ENCODE measurements at places on chromosomes 1 and 21.
A peak's percentile ranks its signal among the peaks of the same experiment; 100 is the strongest.

DNA sequence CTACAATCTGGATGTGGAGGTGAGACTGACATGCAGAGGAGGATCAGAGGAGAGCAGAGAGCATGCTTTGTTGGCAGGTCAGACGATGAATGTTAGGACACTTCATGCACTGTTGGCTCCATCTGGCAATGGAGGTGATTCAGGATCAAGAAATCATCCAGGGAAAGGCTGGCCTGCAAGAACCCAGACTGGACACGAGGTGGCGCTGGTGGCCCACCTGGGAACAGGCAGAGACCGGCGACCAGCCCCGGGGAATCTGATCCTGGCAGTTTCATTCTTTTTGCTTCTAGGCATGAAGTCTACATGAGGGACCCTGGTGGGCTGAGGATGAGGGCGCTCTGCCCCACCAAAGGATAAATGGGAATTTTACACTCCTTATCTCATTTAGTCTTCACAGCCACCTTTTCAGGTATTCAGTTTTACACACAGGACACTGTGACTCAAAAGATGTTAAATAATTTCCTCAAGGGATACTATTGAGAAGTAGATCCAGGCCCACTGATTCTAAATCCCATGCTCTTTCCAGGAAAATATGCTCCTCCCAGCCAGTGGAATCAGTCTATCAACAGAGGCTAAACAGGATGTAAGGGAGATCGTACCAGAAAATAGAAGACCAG, 26.2 kb upstream of the SCMH1 start:
- DNase-seq = peak; percentile 66

GRCh38 chr1:201696217-201696761, 132.7 kb upstream of the IPO9 start:
- DNase-seq = peak; percentile 80

- DNase-seq = no peak
Observed at GRCh38 chr1:243471754-243472745, 216.2 kb downstream of the SDCCAG8 start.

DNA sequence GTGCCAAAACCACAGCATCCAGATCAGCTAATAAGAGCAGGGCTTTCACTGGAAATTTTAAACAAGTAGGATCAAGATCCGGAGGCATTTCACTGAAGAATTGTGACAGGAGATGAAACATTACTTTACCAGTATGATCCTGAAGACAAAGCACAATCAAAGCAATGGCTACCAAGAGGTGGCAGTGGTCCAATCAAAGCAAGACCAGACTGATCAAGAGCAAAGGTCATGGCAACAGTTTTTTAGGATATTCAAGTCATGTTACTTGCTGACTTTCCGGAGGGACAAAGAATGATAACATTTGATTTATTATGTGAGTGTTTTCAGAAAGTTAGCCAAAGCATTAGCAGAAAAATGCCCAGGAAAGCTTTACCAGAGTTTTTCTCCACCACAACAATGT, 8.2 kb downstream of the ZSWIM5 start:
- DNase-seq = no peak

DNA sequence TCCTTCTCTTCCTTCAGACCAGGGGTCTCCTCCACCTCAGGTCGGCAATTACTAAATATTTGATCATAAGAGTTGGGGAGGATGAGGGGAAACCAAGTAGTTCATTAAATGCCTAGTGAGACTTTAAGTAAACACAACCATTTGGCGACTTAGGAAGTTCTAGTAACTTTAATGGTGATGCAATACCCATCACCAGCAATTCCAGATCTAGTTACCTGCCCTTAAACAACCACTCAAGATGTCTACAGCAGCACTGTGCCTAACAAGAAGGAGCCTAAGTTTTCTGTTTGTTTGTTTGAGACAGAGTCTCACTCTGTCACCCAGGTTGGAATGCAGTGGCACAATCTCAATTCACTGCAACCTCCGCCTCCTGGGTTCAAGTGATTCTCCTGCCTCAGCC, 56.6 kb upstream of the L1TD1 start:
- DNase-seq = no peak

Measured in midbrain (tissue), 1 donor.